ENCODE measurements at places on chromosomes 7 and 10.

GRCh38 chr10:55353414-55353813 lies 552.4 kb upstream of the PCDH15 start:
- no peak for DNase-seq

GRCh38 chr7:78140109-78140508 lies 341.5 kb downstream of the PHTF2 start:
- no peak for DNase-seq

- DNase-seq = no peak
These were observed 100.6 kb upstream of the HABP2 start for GRCh38 chr10:113452146-113452845.

- no peak for DNase-seq
These were observed 86.3 kb downstream of the RAB11FIP2 start for GRCh38 chr10:117960345-117960935.

DNA sequence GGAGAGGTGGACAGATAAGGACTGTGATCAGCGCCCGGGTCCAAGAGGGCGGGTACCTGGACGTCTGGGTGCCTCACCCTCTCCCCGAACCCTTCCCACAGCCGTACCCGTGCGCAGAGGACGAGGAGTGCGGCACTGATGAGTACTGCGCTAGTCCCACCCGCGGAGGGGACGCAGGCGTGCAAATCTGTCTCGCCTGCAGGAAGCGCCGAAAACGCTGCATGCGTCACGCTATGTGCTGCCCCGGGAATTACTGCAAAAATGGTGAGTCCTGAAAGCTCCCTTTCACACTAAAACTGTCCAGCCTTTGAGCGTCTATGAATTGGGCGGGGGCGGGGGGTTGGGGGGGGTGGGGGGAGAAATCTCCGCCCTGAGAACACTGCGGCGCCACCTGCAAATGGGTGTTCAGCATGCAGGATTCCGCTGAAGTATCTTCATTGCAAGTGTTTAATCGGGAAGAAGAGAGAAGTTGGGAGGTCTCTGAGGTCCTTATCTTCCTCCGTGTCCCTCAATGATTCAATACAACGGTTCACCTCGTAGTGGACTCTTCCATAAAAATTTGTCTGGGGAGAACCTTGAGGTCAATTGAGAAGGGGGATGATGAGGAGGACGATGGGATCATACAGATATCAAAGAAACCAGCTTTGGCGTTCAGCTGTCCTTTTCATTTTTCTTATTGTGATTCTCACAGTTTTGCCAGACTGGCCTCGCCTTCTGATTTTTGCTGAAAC lies 906 bp downstream of the DKK1 start:
- no peak for DNase-seq

DNA sequence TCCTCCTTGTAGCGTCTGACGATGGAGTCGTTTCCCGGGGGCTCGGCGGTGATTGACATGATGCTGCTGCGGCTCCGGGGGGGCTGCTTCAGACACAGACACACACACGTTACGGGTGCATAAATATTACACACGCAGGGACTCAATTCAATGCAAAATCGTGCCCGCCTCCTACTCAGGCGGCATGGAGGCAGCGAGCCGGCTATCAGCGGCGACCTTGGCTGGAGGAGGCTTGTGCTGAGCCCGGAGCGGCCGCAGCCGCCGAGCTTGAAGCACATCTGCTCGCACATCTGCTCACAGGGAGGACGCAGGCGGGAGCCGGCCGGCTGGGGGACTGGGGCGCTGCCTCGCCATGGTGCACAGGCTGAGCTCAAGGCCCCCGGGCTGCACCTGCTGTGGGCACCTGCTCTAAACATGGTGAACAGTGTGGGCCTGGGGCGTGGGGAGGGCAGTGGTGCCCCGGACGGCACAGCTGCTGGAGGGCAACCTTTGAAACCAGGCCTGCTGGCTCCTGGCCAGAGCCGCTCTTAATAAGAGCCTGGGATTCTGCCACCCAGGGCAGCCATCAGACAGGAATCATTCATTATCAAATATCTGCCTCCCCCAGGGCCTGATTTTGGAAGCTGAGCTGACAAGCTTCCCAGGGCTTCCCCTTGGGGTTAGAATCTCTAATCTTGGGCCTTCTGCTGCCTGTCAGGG lies 84.7 kb upstream of the GNA12 start:
- DNase-seq = no peak

DNA sequence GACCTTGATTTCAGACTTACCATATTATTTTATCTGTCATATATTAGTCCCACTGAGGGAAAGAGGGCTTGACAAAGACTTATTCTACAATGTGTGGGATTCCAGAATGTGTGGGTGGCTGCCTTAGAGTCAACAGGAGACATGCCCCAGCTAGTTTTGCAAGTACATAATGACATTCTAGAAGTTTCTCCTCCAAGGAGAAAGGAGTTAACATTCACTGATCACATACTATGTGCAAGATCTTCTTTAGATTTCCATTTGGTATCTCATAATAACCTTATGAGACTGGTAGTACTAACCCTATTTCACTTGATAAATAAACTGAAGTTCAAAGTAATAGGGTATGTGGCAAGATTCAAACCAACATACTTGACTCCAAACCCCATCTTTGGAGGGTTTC lies 25.2 kb downstream of the IRF5 start:
- DNase-seq = no peak

GRCh38 chr7:154463794-154464193 lies 411.6 kb downstream of the DPP6 start:
- no peak for DNase-seq

- DNase-seq = no peak
These were observed 34.3 kb downstream of the NACAD start for GRCh38 chr7:45054442-45054841.

DNA sequence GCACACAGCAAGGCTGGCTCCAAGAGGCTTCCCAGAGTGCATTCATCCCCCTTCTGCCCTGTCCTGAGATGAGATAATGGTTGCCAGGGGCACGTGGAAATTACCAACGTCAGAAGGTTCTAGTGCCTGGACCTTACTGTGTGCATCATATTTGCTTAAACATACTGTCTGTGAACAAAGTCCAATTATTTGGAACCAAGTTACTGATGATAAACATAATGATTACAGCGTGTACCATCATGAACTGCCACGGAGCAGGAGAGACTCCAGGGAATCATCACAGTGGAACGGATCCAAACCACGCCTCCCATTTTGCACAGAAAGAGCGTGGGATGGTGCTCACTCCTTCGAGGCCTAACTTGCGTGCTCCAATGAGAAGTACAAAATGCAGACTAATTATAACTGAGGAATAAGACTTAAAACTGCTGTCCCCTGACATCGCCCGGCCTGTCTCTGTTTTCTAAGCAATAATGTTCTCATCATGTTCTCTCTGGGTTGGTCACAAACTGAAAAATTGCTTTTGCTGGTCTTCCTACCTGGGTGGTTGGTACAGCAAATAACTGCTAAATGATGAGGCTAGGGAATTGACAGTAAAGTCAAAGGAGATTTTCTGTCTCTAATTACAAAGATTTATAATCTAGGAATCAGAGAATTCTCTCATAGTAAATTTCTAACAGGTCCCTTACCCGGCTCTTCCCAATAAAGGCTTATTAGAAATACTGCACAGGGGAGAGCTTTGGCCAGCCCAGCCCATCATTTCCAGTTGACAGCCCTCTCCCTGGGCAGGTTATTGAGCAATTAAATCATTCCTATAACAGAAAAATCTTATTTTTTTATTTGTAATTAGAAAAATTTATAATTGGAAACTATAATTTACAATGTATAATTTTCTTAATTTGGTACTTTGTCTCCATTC lies 182.2 kb downstream of the CAMK1D start:
- no peak for DNase-seq

DNA sequence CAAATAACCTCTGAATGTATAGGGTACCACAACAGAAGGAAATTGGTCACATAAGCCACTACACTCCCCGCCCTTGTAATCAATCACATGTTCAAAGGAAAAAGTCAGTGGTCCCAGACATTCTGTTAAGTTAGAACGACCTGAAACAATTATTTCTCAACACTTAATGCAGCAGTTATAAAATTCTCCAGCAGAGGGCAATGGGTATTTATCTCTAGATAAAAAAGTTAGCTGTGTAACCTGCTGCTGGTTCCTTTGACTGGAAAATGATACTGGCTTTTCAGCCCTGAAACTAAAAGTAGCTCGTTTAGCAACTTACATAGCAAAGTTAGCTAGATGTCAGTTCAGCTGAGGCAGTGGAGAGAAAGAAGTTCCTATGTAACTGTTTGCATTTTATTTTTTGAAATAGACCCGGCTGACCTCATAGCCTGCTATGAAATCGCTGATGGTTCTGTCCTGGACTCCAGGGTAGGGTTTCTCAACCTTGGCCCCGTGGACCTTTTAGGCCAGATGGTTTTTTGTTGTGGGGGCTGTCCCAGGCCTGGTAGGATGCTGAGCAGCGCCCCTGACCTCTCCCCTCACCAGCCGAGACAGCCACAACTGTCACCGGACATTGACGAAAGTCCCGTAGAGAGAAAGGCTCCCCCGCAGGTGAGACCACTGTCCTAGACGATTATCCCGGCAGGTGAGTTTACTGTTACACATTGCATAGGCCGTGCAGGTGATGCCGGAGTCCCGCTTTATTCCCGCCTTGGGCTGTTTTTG lies 40.2 kb upstream of the PROSER2 start:
- peak; percentile 66 for DNase-seq

DNA sequence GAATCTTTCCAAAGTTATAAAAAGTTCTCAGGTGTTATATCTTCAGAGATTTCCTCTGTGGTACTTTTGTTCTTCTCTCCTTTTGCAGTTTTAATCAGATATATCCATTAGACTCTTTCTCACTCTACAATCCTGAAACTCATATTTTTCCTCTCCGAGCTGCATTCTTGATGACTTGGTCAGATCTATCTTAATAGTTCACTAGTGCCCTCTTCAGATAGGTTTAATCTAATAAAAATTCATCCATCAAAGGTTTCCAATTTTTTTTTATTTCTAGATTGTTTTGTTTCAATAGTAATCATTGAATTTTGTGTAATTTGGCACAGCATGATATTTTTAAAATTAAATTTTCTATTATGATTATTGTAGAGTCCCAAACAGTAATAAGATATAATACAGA lies 21.8 kb upstream of the DGKB start:
- no peak for DNase-seq

GRCh38 chr10:63156236-63156635 lies 23.1 kb downstream of the NRBF2 start:
- DNase-seq = no peak

- DNase-seq = no peak
These were observed at the start of gene CPA1 for GRCh38 chr7:130379921-130380860. Gene CPA1, plus strand, starts transcription at chr7:130380494. Its CDS starts 27 bp downstream, at chr7:130380521.

GRCh38 chr7:19247017-19247416 lies 101.8 kb upstream of the FERD3L start:
- DNase-seq = no peak

DNA sequence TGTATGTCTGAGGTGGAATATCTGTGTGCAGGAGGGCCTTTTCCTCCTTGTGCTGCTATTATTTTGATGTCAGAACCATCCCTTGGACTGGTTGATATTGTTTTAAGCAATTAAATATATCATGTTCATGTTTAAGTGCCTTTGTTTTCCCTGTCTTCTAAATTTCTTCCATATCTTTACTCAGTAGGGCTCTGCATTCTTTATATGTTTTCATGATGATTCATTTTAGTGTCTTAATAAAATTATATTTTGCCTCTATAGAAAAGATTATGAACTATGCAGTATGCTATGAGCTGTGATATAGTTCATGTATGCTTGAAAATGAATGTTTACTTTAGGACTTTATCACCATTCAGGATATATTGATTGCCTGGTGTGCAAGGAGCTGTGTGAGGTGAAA lies 34.8 kb downstream of the AHR start:
- DNase-seq = no peak

GRCh38 chr7:126574276-126575250 lies 678.2 kb downstream of the GRM8 start:
- DNase-seq = peak; percentile 54

DNA sequence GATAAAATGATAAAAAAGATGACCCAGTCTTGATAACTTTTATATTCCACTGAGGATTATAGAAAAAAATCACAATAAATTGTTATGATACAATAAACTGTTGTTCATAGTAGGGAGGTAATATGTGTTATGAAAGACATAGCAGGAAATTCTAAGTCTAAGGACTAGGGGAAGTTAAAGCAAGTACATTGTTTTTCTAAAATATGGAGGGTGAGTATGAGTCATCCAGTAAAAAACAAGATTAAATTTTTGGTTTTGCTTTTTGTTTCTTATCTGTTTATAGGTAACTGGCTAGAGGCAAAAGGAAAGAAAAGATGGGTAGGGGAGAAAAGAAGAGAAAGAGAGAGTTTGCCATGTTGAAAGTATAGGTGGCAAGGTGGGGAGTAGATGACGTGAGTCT lies 188.4 kb downstream of the POLR1F start:
- no peak for DNase-seq

DNA sequence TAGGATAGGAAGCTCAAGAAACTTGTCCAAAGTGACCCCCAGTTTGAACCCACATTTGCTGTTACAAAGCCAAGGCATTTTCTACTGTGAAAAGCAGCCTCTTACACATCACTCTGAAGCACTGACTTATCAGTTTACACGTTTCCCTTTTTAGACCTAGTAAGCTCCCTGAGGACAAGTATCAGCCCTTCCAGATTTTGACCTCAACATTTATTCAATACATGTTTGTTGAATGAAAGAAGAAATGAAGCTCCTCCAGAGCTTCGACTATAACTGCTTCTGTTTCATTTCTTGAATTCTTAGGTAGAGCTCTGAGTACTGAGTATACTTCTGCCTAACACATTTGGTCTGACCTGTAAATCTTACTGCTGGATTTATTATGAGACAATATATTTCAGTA lies 2.7 kb downstream of the WASL start:
- DNase-seq = no peak

GRCh38 chr7:37385787-37386186 lies 62.9 kb downstream of the ELMO1 start:
- DNase-seq = no peak

DNA sequence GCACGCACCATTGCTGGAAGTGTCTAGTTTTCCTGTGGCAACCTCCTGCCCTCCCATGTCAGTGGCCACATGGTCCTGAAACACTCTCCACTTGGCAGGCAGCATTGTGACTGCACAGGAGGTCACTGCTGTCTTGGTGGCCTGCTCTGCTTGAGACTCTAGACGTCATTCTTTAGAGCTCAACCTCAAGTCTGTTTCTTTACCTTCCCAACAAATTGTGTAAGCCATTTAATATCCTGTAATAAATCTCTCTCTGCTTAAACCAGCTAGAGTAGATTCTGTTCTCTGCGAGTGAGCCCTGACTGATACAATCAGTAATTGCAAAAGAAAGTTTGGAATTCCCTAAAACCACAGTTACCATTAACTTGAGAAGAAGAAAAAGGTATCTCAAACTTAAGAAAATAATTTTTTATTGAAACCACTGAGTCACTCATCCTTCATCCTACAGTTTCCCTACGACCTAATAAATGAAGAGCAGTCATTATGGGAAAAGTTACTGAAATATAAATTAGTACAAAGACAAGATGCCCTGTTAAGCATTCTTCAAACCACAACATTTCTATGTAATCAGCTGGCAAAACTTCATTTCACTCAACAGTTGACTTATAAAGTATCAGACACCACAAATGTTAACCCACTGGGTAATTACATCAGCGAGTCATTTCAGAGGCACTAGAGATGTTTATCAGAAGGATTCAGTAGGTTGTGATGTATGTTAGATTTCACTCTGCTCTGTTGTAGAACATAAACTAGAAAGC lies 18.0 kb downstream of the SLC25A13 start:
- DNase-seq = no peak

Data from urothelium cell line (cell line).